ENCODE measurements at places on chromosomes 2 and 18.

- DNase-seq, result no peak
Observed at GRCh38 chr18:22639561-22639960, 221.8 kb upstream of the CTAGE1 start.

- peak; percentile 54 for DNase-seq
Observed at GRCh38 chr2:20447437-20448245, 767 bp downstream of the RHOB start.

DNA sequence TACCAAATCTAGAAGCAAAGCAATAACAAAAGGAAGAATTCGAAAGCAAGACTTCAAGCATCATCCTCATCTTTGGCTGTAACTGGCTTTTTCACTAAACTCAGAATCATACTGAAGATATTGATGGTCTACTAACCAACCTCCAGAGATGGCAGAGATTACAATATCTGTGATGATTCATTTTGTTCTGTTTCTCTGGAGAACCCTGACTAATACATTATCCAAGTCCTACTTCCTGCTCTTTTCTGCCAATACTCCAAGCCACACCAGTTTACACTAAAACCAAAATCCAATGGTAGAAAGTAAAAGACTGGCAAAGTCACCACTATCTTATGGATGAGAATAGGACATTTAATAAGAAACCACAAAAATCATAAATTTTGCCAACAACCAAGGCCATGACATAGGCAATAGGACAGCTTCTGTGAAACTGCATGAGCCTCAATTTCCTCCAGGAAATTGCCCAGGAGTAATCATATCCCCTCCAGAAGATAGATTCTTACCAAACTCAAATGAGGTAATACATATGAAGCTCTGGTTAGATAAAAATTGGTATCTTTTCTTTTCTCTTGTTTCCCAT lies 159.8 kb downstream of the METTL4 start:
- DNase-seq, result no peak

GRCh38 chr2:39476524-39476923 lies 39.4 kb upstream of the MAP4K3 start:
- no peak for DNase-seq

DNA sequence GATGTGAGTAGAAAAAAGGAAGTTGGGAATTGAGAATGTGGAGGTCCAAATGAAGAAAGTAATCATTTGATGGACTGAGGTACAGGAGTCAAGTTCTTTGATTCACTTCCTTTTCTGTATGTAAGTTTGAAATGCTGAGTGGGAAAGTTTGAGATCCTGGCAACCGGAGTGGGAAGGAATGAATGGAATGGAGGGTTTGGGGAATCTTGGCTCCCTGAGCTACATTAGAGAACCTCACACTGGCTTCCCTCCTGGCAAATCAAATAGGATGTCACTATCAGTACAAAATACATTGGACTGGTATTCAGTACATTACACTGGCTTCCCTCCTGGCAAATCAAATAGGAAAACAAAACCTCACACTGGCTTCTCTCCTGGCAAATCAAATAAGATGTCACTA lies 9.8 kb upstream of the RNF138 start:
- DNase-seq, result no peak

- DNase-seq, result no peak
Observed at GRCh38 chr18:50961974-50962373, 5.9 kb upstream of the ELAC1 start.

- peak; percentile 9 for DNase-seq
Observed at GRCh38 chr2:71667256-71668182, 214.2 kb downstream of the DYSF start.

- DNase-seq, result no peak
Observed at GRCh38 chr2:173947131-173947530, 18.0 kb downstream of the SP3 start.

- peak; percentile 27 for DNase-seq
Observed at GRCh38 chr2:222024932-222025880, 273.6 kb downstream of the PAX3 start.

GRCh38 chr2:118853129-118853640 lies 5.7 kb upstream of the EN1 start:
- DNase-seq, result no peak

- DNase-seq, result no peak
Observed at GRCh38 chr2:44549856-44550255, 188.1 kb downstream of the CAMKMT start.

- DNase-seq, result no peak
Observed at GRCh38 chr2:231939022-231939421, 12.8 kb upstream of the NPPC start.

DNA sequence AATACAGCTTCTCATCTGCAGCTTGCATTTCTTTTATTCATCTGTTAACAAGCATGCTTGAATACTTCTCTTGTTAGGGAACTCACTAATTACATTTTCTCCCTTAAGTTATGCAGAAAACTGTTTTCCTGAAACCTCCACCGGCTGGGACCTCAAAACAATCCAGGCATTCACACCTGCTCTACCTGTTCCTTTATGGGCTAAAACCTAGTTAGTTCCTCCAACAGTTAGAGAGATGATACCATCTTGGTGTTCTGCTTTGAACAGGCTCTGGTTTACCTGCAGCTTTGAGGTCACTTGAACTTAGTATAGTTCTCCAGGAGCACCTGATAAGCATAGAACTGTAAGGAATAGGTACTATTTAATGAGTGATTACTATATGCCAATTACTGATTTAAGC lies 6.1 kb downstream of the PLEK start:
- no peak for DNase-seq

DNA sequence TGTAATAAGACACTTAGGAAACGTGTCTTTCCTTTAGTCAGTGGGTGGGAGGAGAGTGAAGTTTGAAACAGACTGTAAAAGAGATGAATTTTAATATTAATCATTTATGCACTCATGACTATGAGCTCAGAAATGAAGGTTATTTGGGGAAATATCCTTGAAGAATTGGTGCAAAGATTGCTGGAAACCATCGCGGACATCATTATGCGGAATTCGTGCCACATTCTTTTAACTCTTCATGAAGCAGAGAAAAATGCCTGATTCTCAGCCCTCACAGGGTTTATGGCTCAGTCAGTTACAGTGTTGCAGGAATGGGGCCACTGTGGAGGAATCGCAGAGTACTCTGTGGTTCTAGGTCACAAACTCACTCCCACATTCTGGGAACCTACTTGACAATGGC lies 109.7 kb downstream of the RGPD3 start:
- no peak for DNase-seq

GRCh38 chr2:105853354-105854088 lies 108.8 kb downstream of the NCK2 start:
- DNase-seq, result no peak

GRCh38 chr2:11121099-11121822 lies 34.0 kb upstream of the SLC66A3 start:
- DNase-seq, result no peak

DNA sequence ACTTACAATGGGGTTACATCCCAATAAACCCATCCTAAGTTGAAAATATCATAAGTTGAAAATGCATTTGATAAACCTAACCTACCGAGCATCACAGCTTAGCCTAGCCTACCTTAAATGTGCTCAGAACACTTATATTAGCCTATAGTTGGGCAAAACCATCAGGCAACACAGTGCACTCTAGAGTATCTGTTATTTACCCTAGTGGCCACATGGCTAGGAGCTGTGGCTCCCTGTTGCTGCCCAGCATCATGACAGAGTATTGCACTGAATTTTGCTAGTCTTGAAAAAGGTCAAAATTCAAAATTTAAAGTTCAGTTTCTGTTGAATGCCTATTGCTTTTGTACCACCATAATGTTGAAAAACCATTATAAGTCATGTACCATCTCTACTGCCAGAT lies 482.7 kb upstream of the ZEB2 start:
- no peak for DNase-seq
